ENCODE measurements at places on chromosomes 5 and 9.

GRCh38 chr5:16061163-16061562 is 118.4 kb downstream of the MARCHF11 start:
- no peak for DNase-seq

DNA sequence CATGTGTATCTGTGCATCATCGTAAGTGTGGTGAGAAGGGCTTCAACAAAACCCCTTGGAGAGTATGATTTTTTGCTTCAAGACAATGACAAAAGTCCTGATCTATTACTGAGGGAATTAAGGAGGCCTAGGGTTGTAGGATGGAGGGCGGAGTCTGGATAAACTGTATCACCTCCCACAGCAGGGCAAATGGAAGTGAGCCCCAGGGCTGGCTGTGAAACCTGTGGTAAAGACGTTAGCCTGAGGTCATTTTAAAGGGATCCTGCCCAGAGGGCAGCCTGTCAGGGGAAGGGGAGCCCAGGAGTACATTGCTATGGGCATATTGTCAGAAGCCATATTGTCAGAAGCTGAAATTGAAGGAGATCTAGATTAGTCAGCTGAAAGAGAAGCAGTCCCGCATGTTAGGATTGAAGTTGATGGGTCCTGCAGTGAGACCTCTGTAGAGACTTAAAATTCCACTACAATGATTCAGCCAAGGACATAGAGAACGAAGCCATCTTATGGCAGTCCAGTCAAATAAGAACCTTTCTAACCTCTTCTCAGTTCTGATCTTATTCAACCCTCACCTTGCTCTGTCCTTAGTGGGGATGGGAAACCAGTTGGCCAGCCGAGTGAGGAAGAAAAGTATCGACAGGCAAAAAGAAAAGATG is 26.9 kb downstream of the ADGRV1 start:
- DNase-seq, result no peak

- DNase-seq, result no peak
These were observed 20.5 kb upstream of the SHB start for GRCh38 chr9:38089387-38090165.

DNA sequence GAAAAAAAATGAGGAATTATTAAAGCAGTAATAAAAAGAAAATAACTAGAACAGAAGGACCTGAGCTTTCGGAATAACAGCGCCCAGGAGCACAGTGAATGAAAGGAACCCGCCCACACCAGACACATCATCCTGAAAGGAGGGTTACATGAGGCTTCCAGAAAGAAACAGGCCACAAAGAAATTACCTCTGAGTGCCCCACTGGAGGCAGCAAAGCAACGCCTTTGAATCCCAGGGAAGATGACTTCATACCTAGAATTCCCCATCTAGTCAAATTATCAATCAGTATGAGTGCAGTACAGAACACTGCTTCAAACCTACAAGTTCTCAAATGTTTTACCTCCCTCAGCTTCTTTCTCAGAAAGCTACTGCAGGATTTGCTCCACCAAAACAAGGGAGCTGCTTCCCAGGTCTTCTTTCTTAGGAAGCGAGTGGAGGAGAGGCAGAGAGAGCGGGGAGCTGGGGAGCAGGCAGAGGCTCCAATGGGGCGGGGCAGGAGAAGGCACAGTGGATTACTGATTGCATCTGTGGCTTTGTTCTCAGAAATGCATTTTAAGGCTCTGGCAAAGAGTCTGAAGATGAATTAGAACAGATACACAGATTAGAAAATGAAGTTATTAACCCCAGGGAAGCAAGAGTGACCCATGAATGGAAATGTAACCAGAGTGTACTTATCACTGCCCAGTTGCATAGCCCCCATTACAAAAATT is 87.1 kb downstream of the SEMA4D start:
- no peak for DNase-seq

- DNase-seq, result no peak
These were observed 16.0 kb downstream of the TRAF2 start for GRCh38 chr9:136902259-136902821.

GRCh38 chr9:123445116-123445515 is 89.1 kb downstream of the CRB2 start:
- no peak for DNase-seq

GRCh38 chr5:100855937-100856430 is 47.1 kb downstream of the ST8SIA4 start:
- DNase-seq, result no peak

- DNase-seq, result no peak
These were observed 25.8 kb downstream of the SMIM3 start for GRCh38 chr5:150804388-150804787.

DNA sequence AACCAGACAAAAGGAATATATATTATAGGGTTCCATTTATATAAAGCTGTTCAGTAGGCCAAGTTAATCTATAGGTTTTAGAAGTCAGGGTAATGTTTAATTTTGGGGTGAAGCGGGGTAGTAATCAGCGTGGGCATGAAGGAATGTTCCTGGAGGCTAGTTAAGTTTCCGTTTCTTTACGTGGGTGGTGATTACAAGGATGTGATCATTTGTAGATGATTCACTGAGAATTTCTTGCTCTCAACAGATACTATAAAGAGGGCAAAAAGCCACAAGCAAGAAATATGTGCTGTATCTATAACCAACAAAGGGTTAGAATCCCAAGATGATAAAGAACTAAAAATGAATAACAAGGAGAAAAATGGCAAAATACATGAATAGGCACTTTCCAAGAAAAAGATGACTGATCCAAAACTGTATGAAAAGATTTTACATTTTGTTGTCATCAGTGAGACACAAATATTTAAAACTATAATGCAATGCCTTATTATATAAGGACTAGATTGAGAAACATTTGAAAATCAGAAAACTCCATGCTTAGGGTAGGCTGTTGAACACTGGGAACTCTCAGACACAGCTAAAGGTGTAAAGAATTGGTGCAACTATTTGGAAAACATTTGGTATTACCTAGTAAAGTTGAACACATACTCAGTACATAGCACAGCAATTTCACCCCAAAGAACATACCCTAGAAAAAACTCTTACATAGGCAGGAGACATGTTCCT is 224.3 kb upstream of the S1PR3 start:
- no peak for DNase-seq

- no peak for DNase-seq
These were observed 4.0 kb upstream of the MEGF9 start for GRCh38 chr9:120718316-120718715.

DNA sequence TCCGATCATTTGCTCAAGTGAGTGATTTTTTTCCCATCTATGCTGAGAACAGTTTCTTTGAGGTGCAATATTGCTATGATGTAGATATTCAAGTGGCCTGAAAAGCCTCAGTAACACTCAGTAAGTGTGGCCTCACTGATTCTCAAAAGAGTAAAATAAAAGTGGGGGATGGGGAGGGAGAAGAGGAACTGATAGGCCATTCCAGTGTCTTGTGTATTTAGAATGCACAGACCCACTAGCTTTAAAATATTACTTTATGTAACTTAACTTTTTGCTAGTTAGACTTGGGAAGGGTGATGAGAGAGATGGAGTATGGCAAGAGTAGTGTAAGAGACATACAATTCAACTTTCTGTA is 79.5 kb upstream of the ZNF608 start:
- no peak for DNase-seq

GRCh38 chr9:76855015-76855414 is 50.9 kb downstream of the PRUNE2 start:
- DNase-seq, result no peak

- DNase-seq, result no peak
These were observed 4.6 kb downstream of the ZNF622 start for GRCh38 chr5:16461026-16461425.

DNA sequence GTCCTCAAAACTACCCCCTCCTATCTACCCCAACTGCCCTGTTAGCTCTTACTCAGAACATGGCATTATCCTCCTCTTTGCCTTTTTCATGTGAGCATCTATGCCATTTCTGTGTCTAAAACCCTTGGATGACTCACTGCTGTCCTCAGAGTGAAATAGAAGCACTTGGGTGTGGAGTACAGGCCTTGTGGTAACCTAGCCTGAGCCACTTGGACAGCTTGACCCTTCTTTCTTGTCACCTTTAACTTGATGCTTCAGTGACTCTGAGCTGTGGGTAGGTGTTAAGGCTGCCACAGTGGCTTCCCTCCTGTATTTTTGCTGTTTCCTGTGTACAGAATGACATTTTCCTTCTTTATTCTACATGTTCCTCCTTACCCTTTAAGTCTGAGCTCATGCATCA is 391.4 kb downstream of the SH3GL2 start:
- DNase-seq, result no peak

GRCh38 chr5:145124806-145125205 is 710.3 kb downstream of the PRELID2 start:
- no peak for DNase-seq

GRCh38 chr5:58885260-58885659 is 302.4 kb downstream of the RAB3C start:
- DNase-seq, result no peak

- no peak for DNase-seq
These were observed 21.7 kb downstream of the HBEGF start for GRCh38 chr5:140324617-140325241.

DNA sequence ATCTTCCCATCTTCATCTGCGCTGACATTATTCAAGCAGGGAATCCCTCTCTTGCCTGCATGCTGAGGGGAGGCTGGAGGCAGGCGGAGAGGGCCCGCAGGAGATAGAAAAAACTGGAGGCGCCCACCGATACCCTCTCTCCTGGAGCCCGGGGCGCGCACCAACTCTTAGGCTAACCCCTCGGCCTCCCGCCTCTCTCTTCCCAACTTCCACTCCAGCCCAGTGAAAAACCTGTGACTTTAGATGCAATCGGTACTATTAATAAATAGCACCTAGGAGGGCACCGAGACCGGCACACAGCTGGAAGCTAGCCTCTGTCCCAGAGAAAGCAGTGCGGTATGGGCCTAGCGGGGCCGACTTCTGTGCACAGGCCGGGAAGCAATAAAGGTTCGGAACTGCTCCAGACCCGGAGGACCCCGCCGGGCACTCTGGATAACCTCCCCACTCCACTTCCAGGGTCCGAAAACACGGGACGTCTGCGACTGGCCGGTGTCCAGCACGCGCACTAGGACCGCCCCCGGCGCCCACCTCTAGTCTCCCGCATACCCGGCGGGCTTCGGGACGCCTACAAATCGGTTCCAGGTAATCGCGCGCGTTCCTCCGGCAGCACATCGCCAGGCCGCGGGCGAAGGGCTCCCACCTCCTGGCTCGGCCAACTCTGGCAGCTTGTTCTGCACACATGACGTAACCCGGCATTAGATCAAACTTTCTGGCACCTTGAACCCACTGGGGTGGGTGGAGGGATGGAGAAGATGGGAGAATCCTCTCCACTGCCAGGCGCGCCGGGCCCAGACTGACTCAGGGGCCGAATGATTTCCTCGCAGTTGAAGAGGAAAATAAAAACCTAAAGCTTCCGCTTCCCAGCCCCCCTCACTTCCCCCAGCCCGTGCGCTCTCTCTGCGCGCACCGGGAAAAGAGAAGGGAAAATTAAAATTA is 1.4 kb downstream of the EFNA5 start:
- peak; percentile 30 for DNase-seq

DNA sequence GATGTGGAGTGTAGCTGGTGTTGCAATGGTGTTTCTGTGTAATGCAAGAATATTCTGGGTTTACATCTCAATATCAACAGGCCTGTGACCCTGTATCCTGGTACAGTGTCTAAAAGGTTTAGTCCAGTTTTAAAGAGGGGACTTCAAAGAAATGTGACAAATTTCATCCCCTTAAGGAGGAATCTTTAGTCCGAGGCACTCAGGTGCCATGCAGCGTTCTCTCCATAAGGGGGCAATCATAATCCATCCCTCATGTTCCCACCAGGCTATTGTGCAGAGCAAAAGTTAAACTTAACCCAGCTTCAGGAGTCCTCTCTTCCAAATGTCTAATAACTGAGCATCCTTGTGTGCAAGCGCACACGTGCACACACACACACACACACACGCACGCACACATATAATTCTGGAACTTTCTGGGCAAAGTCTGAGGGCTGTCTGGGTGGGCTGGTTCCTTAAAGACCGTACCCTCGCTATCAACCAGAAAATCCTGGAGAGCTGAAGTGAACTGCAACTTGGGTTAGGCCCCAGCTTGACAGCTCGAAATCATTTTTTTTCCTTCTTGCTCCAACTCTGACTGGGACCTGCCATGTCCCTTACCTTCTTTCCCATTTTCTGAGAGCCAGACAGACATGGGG is 46.0 kb downstream of the CRB2 start:
- peak; percentile 36 for DNase-seq

GRCh38 chr5:86838083-86838482 is 220.3 kb downstream of the COX7C start:
- DNase-seq, result no peak

- no peak for DNase-seq
These were observed 7.6 kb upstream of the PLPP6 start for GRCh38 chr9:4654538-4654937.

GRCh38 chr9:69762527-69762926 is 2.7 kb upstream of the PTAR1 start:
- DNase-seq, result no peak

GRCh38 chr5:146732962-146733361 is 145.6 kb downstream of the PPP2R2B start:
- no peak for DNase-seq

DNA sequence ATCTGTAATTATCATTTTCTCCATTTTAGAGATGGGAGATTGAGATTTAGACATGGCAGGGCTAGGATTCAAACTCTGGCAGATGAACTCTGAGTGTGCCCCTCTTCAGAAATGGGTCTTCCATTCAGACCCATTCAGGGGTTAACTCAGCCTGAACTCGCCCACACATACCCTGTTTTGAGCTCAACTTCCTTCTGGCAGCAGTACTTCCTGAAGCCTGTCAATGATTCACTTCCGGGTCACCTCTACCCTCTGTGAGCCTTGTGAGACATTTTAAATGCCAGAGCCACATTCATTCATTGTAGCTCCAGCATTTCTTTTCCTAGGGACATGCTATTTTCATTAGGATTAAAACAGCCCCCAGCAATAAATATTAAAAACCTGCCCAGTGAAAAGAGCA is 209.3 kb upstream of the SLC24A2 start:
- DNase-seq, result no peak

DNA sequence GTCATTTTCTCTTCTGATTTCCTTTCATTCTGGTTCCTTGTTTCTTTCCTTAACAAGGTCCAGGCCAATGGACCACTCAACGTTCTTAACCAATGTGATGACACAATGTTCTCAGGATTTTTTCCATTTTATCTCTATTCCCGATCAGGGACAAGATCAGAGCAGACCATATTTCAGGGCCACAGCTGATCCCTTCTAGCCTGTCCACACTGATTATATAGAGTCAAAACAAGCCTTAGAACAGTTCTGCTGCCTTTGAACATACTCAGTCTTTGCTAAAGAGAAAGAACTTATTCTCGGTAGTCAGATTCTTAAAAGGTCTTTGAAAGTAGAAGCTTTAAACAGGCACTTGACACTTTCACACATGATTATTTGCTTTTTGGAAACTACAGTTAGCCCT is 188.4 kb downstream of the ADAMTSL1 start:
- DNase-seq, result no peak
